NCI-H510A (cell line): ENCODE measurements at places on chromosomes 1 and 21.

DNA sequence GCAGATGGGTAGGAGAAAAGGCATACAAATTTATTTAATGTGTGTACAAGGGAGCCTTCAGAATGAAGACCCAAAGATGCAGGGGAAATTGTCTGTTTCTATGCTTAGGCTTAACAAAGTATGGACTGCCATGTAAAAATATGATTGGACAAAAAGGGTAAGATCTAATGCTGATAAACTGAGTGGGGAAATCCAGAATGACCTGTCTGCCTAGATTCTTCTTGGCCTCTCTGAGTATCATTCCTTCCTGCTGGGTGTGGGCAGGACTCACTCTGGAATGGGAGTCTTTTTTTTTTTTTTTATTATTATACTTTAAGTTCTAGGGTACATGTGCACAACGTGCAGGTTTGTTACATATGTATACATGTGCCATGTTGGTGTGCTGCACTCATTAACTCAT lies 61.0 kb downstream of the IGSF5 start:
- no peak for DNase-seq

DNA sequence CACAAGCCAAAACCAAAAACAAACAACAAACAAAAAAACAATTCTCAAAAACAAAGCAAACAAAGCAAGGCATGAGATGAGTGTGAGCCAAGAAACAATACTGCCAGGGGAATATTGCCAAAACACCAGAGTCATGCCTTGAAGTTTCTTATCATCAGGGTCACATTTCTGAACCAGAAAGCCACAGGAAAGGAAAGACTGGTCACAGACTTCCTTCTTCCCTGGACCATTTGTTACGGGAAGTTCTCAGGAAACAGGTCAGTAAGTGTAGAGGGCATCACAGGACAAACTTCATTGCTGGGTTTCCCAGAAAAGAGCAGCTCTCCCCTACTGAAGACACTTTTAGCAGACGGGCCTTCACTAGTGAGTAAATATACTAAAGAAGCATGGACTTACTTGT lies 191.2 kb downstream of the GABPA start:
- no peak for DNase-seq

- DNase-seq: no peak
Observed at GRCh38 chr1:204818998-204819397, 51.7 kb upstream of the NFASC start.

GRCh38 chr1:97093741-97094140 lies 372.2 kb downstream of the PTBP2 start:
- no peak for DNase-seq

GRCh38 chr1:15935056-15935950 lies 40.6 kb downstream of the ZBTB17 start:
- no peak for DNase-seq

GRCh38 chr1:5681654-5682053 lies 310.6 kb downstream of the NPHP4 start:
- no peak for DNase-seq

GRCh38 chr1:109621379-109622136 lies 1.9 kb downstream of the AMPD2 start:
- DNase-seq: no peak

GRCh38 chr21:41767606-41768436 lies 969 bp upstream of the RIPK4 start:
- DNase-seq: no peak

DNA sequence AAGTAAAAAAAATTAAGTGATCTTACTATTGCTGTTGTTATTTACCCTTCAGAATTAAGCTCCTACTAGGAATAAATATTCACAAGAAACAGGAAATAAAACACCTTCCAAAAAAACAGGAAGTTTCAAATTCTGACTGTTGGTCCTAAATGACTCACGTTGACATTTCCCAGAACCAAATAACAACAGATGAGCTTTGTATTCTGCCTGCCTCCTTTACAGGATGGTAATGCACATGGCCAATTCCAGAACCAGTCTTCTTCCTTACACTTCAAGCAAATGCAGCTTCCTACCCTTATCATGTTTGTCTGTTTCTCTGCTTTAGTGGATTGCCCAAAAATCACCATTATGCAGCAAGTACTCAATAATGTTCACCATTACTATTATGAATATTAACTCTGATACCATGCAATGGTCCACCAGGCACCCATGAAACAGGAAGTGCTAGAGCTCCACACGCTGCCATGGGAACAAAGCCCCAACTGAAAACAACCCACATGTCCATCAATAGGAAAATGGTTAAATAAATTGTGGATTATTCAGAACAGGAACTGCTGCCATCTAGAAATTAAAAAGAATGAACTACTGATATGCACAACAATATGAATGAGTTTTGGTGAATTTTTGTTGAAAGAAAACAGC lies 8.9 kb downstream of the CASP9 start:
- DNase-seq: no peak

DNA sequence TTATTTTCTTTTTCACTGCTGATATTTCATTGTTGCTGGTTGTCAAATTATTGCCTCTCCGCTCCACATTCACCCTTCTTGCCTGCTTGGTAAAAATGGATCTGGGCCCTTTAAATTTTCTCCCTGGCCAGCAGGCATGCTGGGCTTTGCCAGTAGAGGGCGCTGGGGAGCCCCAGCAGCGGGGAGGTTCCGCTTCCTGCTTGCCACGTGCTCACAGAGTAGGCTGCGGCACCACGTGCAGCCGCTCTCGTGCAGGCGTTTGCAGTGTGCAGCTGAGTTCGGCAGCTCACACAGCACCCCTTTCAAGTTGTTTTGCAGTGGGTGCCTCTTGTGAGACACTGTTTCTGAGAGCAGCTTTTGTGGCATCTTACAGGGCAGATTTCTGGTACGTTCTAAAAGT lies at the start of gene ACTL8:
Gene ACTL8 (plus strand): TSS at position 214 of the 400 bp plus-strand sequence. CDS start 67,676 bp downstream, outside the sequence.
- no peak for DNase-seq

GRCh38 chr1:68379085-68379478 lies 70.7 kb downstream of the RPE65 start:
- DNase-seq: no peak

- DNase-seq: no peak
Observed at GRCh38 chr1:219701476-219701875, 88.6 kb upstream of the ZC3H11B start.

DNA sequence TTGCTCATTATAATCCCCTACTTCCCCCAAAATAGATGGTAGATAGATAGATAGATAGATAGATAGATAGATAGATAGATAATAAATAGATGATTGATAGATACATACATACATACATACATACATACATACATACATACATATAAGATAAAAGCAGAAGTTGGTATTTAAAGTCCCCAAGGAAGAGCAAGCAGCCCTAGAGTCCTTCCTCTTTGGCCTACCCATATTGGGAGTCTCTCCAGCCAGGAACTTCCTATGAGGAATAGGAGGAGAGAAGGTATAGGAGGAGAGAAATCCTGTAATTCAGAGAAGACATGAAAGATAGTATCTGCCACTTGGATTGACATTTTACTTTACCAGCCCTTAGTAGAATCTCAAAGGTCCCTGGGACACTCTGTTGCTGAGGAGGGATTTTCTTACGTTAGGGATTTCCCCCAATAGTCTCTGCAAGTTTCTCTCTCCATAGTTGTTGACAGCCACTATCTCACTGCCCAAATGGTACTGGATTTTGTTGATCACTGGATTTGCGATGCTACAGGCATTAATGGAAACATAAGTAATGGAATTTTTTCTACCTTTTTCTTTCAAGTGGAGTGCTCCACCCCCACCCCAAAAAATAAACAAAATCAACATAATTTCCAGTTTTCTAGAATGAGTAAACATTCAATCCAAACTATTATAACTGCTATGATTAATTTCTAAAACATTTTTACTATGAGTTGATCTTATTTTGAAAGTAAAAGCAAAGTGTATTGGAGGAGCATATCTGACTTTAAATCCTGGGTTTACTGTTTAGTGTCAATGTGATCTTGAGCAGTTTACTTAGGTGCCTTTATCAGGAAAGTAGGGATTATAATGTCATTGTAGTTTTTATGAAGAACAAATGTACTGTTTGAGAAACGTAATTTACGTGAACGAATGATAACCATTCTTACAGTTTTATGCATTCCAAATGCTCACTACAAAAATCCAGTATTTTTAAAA lies 93.2 kb upstream of the TNFSF4 start:
- no peak for DNase-seq

GRCh38 chr1:7199077-7199779 lies 414.0 kb downstream of the CAMTA1 start:
- no peak for DNase-seq

DNA sequence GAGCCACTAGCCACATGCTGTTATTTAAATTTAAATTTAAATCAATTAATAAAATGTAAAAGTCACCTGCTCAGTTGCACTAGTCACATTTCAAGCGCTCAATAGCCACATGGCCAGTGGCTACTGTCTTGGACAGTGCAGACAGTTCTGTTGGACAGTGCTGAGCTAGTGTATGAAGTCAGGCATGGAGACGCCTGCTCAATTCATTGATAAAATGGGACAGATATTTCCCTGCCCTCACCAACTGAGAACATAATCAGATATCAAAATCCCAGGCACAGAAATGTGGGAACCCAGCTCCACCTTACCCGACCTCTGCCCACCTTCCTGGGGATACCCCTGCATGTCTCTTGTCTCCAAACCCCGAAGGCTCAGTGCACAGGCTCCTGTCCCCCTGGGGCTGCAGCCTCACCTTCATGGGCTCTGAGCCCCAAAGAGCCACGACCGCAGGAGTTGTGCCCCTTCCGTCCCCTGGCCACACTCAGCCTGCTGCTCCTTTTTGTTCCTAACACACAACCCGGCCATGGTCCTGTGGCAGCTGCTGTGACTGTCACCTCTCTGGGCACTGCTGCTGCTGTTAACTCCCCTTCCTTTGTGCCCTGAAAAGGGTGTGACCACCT lies 63.5 kb downstream of the TCP10L start:
- no peak for DNase-seq

DNA sequence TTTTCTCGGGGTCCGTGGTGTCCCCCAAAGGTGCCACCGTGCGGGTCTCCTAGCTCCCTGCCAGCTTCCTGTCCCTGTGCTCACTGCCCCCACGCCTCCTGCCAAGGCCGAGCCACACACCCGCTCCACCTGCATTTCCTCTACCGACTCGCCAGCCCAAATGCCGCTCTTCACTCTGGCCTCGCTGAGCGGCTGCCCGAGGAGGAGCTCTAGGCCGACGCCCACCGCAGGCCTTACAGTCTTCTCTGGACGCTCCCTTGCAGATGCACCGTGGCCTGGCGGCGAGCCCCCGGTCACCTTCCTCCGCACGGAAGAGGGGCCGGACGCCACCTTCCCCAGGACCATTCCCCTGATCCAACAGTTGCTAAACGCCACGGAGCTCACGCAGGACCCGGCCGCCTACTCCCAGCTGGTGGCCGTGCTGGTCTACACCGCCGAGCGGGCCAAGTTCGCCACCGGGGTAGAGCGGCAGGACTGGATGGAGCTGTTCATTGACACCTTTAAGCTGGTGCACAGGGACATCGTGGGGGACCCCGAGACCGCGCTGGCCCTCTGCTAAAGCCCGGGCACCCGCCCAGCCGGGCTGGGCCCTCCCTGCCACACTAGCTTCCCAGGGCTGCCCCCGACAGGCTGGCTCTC lies 26.3 kb downstream of the FTCD start:
- no peak for DNase-seq

- DNase-seq: no peak
Observed at GRCh38 chr1:238139713-238140112, 249.0 kb upstream of the ZP4 start.

- DNase-seq: no peak
Observed at GRCh38 chr1:62321446-62321845, 2.2 kb upstream of the KANK4 start.

DNA sequence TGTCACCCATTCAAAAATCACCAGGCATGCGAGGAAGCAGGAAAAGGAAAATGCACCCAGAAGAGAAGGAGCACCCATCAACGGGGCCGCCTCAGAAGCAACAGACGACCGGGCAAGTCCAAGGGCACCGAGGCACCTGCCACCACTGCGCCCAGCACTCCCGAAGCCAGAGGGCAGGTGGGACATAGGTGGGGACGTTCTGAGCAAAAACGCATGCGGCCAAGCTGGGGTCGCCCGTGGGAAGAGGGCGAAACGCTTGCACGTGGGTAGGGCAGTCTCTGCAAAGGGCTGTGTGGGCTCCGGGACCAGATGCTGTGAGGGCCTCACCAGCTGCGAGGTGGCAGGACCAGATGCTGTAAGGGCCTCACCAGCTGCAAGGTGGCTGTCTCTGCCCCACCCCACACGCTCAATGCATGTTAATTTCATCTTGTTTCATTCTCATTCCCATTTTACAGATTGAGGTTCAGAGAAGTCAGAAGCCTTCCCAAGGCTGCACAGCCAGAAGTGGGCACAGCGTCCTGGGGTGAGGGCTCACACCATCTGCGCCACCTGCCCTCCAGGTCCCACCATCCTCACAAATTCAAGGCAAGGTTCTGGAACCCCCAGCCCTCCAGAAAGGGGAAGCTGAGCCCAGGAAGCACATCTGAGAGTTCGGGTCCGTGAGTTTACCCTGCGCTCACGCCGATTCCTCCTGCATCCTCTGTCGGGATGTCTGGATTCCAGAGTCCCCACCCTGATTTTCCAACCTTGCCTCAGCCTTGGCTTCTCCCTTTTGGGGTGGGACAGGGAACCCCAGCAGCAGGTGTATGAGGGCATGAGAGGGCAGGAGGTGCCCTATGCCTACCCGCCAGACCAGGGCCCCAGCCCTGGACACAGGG lies 8.2 kb upstream of the SAMD11 start:
- DNase-seq: no peak

DNA sequence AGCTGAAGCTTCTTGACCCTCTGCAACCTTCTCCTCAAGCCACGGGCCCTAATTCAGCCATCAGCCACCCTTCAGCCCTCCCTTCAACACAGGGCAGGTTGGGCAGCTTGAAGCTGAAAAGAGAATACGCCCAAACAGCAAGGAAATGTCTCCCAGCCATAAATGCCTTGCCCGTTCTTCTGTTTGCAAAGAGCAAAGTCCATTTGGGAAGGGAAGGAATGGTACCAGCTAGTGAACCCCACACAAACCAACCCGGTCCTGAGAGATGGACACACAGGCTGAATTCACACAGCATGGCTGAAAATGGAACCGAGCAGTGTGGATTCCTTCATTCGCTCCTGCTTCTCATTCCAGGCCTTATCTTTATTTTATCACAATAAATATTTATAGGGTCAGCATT lies 11.5 kb downstream of the PLEKHA6 start:
- DNase-seq: no peak

DNA sequence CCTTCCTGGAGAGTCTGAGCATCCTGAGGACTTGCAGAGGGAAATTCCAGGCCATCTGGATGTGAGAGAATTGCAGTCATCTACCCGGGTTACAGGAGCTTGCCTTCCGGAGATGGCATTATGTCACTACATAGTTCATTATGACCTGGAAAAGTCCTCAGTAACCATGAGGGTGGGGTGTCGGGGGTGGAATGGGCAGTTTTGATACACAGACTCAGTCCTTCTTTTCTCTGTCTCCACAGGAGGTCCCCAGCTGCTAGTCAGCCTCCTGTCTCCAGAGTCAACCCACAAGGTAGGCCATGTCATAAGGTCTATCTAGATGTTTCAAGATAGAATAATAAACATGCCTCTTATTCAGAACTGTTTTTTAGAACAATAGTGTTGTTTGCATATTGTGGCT lies 268.2 kb upstream of the SGIP1 start:
- no peak for DNase-seq

DNA sequence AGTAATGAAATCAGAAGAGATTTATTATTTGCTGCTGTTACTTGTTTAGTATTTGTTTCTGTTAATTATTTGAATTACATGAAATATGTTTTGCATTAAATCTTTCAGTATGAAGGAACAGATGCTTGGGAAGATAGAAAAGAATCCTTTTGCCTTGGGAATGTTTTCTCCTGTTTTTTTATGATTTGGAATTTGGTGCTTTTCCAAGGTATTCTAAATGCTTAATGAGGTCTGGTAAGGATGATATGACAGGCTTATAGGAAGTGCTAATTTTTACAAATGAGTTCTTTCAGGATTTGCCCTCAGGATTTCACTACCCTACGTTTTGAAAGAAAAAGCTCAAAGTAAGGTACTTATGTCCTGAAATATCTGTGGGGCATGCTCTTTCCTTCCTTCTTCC lies 25.6 kb upstream of the ST6GALNAC3 start:
- DNase-seq: no peak
